ENCODE measurements at places on chromosomes 5 and 9.

DNA sequence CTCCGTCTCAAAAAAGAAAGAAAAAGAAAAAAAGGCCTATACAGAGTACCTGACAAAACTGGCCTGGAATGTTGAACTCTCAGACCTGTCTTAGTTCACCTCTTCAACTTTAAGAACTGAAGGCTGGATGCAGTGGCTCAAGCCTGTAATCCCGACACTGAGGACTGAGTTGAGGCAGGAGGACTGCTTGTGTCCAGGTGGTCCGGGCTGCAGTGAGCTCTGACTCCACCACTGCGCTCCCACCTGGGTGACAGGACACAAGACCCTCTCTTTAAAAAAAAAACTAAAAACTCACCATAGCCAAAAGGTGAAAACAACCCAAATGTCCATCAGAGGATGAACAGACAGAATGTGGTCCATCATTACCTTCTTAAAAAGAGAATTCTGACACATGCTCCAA lies 6.4 kb downstream of the MRPL41 start:
- no peak for DNase-seq

- no peak for DNase-seq
Measured at GRCh38 chr5:154278186-154278585, 87.7 kb downstream of the GALNT10 start.

DNA sequence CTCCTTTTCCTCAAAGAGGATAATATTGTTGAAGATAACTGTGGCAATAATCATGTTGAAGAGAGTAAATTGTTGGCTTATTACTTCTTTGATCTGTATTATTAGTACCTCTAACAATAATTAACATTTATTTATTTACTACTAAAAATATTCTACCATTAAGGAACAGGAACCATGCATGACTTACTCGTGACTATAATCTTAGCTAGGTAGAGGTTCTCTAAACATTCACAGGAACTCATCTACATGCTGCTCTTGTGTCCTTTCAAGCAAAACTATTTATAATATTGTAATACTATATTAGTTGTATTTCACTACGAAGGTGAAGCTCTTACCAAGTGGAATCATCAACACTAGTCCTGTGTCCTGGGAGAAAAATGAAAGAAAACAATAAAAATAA lies 3.1 kb downstream of the SOX30 start:
- no peak for DNase-seq

DNA sequence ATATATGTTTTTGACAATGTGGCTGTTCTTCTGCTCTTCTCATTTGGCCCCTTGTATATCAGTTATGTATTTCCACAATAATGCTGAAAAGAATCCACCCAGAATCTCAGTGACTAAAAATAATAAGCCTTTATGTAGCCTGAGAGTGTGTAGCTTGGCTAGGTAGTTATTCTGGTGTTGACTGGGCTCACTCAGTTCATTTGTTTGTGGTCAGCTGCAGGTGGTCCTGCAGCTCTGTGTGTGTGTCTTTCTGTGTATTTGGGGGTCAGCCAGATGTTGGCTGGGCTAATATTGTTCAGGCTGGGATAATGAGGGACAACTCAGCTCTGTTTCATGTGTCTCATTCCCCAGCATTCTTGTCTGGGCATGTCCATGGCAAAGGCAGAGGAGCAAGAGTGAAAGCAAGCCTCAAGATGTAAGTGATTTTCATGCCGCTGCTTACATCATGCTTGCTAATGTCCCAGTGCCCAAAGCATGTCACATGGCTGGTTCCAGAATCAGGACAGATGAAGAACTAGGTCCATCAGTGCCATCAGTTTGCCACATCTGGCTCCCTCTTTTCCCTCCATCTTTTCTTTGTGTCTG lies 162.8 kb downstream of the KCTD16 start:
- DNase-seq: no peak

- no peak for DNase-seq
Measured at GRCh38 chr9:112286926-112287325, 46.5 kb downstream of the PTBP3 start.

DNA sequence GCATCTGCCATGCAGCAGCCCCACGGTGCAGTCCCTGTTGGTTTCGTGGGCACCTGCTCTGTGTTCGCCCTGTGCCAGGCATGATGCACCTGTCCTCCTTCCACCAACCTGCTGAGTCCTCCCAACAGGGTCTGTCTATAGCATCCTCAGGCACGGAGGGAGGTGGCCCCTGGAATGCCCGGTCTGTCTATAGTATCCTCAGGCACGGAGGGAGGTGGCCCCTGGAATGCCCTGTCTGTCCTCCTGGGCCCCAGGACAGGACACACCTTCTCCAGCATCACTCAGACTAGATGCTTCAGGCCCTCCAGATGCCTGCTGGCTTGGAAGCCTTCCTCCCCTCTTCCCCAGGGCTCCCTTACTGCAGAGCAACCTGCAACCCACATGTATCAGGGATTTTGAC lies 9.9 kb upstream of the PHYHD1 start:
- DNase-seq: no peak

DNA sequence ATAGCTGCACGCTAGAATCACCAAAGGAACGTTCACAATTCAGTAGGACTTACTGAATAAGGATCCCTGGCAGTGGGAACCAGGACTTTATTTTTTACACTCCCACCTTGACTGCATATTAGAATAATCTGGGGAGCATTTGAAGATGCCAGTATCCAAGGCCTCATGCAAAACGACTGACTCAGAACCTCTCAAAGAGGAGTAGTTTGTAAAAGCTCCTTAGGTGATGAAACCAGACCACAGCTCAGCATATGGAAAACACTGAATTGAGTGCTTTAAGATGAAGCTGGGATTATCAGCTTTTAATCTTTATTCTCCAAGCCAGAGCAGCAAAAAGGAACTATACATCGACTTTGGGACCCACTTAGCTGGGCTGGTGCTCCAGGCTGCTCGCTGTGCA lies 288.3 kb downstream of the MLLT3 start:
- DNase-seq: no peak
